Foreskin keratinocyte (primary cell): ENCODE measurements at places on chromosomes 13 and 19. TPM values are rescaled to one million over a fixed set of nuclear protein-coding genes. Genes with fewer than 3 reads are reported as not detected.

TMEM38A gene
- total RNA-seq = 1.3 and 1.6 TPM in 2 replicates

- DNase-seq = no peak
These were observed 324.9 kb downstream of the KCNRG start for GRCh38 chr13:50340146-50340545.

GRCh38 chr13:20673715-20674114 is 29.8 kb upstream of the IL17D start:
- DNase-seq = no peak

CEBPG gene
- 32.2 and 35.3 TPM in 2 replicates for total RNA-seq

ZNF730 gene
- 1.5 and 2.8 TPM in 2 replicates for total RNA-seq

DNA sequence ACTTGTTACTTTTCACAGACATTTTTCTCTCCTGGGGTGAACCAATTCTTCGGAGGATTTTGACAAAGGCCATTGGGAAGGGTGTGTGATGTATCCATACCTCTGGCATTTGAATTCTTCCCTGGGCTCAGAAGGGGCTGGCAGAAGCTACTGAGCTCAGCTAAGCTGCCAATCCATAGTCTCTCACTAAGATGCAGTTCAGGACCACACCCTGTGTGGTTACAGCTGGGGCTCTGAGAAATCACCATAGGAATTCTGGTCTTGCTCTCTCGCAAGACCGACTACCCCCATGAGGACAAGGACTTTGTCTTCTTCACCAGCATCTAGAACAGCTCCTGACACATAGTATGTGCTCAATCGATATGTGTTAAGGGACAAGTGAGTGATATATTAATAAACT is 6.0 kb downstream of the C13orf42 start:
- no peak for DNase-seq

COL5A3 gene
- 1.8 and 5.0 TPM in 2 replicates for total RNA-seq
